ENCODE measurements at places on chromosomes 2 and 18.

DNA sequence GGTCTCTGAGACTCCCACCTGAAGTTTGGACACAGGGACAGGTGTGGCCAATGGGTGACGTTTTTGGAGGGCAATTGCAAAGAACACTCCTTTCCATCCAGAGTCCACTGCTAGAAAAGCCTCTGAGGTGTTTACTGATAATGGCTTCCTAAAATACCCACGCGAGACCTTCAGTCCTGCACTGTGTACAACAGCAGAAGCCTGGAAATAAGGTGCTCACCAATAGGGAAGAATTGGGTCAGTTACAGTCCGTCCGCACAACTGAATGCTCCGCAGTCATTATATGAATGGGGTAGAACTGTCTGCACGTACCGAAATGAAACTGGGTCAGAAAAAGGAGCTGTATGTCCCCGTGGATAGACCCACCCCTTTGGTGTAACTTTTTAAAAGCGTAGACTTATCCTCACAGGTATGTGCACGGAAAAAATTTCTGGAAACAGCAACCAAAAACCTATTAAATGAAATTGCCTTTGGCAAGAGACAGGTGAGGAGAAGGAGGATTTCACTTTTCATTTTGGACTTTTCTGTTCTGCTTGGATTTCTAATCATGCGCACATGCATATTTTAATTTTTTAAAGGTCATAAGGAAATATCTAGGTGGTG lies 29.4 kb downstream of the SDC1 start:
- DNase-seq: no peak

- DNase-seq: no peak
Observed at GRCh38 chr2:47065771-47066380, 89.2 kb downstream of the STPG4 start.

DNA sequence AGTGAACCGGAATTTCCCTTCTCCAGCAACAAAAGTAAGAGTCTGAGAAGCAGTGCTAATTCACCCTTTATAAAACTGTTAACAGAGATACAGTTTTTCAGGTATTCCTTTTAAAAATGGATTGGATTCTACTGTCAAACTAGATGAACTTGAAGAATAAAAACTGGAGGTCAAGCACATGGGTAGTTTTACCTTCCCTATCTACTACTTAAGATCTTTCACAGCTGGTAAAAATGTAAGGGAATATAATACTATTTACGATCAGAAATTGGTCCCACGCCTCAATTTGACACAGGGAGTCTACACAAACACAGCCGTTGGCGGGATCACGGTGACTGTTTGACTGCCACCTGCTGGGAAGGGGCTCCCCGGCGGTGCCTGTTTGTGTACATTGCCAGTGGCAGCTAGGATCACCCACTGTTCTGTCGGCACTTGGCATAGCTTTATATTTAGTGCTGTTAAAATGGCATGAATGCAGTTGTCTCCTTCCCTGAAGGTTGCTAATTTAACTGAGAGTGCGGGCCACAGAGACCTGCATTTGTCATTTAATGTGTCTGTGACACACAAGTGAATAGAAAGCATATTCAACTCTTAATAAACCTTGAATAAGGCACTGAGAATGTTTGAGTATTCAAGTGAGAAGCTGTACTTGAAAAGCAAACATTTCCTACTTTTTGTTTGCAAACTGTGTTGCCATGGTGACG lies 59.5 kb downstream of the ABCG8 start:
- DNase-seq: no peak

- no peak for DNase-seq
Observed at GRCh38 chr2:197869501-197870111, 65.2 kb downstream of the PLCL1 start.

DNA sequence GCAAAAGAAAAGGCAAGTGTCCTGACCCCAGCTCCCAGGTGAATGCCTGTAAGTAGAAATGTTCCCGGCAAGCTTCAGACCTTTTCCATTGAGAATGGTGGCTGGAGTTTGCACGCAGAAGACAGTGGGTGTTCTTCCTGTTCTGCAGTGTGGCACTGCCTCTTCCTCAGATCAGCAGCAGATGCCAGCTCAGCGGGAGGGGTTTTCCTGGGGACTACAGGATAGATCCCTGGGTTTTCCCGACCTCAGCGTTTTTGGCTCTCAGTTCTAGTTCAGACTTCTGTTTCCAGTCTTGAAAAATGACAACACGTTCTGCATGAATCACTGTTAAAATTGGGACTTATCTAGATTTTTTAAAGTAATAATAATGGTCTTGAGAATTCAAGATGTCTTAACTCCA lies 39.2 kb downstream of the GRHL1 start:
- DNase-seq: no peak

All from stimulated activated CD8-positive, alpha-beta memory T cell treated with anti-CD3 and anti-CD28 coated beads, Interleukin-2, amount 100 ng/mL, for 1 hour (primary cell).